ENCODE measurements at places on chromosomes 2 and 18.

GRCh38 chr2:197821550-197822289 lies 17.3 kb downstream of the PLCL1 start:
- no peak for DNase-seq

- no peak for DNase-seq
Measured at GRCh38 chr2:675460-675859, 1.7 kb downstream of the TMEM18 start.

GRCh38 chr2:15142069-15142689 lies 419.0 kb downstream of the NBAS start:
- DNase-seq = no peak

GRCh38 chr2:18830962-18831361 lies 241.6 kb upstream of the NT5C1B start:
- no peak for DNase-seq

GRCh38 chr2:235570966-235571692 lies 77.3 kb downstream of the AGAP1 start:
- DNase-seq = no peak

DNA sequence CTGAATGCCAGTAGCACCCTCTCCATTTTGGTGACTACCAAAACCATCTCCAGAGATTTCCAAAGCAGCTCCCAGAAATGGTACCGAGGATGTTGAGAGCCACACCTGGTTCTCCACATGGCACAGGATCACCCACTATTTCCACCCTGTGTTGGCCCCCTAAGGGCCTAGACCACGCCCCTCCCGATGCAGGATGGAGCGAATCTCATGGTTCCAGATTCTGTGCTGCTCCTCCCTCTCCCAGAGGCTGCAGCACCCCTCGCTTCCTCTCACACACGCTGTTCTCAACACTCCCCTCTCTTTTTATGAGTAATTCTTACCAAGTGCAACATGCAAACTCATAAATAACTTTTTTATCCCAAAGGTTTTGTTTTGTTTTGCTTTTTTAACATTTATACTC lies 571.5 kb downstream of the STK39 start:
- peak; percentile 18 for DNase-seq

GRCh38 chr2:200219309-200220113 lies 87.0 kb upstream of the SPATS2L start:
- no peak for DNase-seq

GRCh38 chr2:134087371-134087921 lies 166.4 kb upstream of the MGAT5 start:
- no peak for DNase-seq

GRCh38 chr2:184945326-184945725 lies 347.0 kb downstream of the ZNF804A start:
- DNase-seq = no peak

GRCh38 chr2:240921311-240921994 lies 15.3 kb downstream of the CROCC2 start:
- peak; percentile 10 for DNase-seq

GRCh38 chr2:229099231-229099630 lies 171.9 kb downstream of the PID1 start:
- no peak for DNase-seq

GRCh38 chr2:159982842-159983785 lies 79.3 kb downstream of the PLA2R1 start:
- DNase-seq = no peak

GRCh38 chr2:170533156-170533555 lies 182.0 kb upstream of the SP5 start:
- no peak for DNase-seq

GRCh38 chr2:47334356-47335136 lies 68.4 kb upstream of the MSH2 start:
- DNase-seq = peak; percentile 41

- DNase-seq = no peak
Measured at GRCh38 chr2:3465844-3466481, 53.4 kb downstream of the ADI1 start.

- peak; percentile 69 for DNase-seq
Measured at GRCh38 chr2:25664183-25664964, 9.0 kb downstream of the DTNB start.

DNA sequence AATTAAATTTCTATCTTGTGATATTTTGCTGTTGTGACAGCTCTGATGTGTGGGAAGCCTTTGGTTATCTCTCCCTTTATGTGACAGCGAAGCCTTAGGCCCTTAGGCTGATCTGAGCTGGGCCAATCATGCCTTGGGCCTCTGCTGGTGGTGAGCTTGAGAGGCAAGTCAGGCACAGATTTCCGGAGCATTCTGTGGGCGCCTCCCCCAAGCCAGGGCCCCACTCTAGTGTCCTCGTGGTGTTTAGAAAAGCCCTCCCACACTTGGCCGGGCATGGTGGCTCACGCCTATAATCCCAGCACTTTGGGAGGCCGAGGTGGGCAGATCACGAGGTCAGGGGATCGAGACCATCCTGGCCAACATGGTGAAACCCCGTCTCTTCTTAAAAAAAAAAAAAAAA lies 239.8 kb downstream of the SH3RF3 start:
- no peak for DNase-seq

DNA sequence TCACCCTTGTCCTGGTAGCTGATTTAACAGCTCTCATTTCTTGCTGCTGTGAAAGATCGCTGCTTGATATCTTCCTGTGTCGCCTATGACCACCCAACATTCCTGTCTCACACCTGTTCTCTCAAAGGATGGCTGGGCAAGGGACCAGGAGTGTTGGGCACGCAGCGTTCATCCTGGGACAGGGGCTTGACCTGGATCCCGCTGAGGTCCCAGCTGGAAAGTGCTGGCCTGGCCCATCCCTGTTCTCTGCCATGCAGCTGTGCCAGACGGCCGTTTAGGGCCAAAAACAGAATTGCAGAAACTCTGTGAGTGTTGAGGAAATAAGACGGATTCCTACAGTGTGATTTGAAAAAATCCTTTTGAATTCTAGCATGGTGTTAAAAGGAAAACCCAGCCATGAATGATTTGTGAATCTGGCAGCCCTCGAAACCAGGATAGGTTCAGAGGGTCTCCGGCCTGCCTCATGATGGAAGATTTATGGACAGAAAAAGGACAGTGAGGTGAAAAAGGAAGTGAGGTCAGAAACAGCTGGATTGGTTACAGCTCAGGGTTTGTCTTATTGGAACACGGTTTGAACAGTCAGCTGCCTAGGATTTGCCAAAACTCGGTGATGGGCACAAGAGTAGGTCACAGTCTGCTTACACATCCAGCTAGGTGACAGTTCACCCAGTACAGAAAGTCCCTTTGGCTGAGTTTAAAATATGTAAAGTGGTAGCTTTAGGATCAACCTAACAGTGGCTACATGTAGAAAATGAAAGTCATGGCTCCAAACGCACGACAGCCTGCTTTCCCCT lies 164.8 kb downstream of the DCDC2C start:
- no peak for DNase-seq

DNA sequence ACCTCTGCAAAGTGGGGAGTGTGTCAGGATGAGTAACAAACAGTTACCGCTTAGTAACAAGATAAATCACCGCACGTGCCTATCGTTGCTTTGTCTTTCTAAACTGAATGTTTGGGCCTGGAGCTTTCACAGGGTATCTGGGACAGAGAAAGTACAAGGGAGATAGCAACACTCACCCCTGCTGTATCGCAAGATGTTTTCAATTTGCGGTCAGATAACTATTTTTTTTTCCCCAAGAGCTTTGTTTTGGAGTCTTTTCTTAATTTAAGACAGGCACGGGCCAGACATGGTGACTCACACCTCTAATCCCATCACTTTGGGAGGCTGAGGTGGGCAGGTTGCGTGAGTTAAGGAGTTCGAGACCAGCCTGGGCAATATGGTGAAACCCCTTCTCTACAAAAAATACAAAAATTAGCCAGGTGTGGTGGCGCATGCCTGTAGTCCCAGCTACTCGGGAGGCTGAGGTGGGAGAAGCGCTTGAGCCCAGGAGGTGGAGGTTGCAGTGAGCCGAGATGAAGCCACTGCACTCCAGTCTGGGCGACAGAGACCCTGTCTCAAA lies 146.6 kb downstream of the GBX2 start:
- no peak for DNase-seq

DNA sequence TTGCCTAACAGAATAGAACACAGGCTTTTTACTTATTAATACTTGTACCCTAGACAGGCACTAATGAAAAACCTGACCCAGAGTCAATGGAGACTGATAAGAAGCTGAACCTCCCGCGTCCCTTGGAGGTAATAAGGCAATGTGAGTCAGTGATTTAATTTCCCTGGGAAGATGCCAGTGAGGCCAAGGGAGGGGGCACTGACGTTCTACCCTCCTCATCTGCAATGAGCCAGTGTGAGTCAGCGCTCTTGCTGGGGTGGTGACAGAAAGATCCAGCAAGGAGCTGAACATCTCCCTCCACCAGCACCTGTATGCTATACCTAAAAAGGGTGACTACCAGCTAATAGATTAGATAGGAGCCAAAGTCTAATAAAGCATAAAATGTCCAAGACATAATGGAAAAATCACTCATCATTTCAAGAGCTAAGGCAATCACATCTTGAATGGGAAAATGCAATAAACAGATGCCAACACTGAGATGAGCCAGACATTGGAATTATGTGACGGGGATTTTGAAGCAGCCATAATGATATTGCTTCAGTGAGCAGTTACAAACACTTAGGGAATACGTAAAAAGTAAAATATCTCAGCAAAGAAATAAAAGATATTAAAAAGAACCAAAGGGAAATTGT lies 116.9 kb downstream of the TPGS2 start:
- no peak for DNase-seq

- DNase-seq = no peak
Measured at GRCh38 chr2:40957508-40957907, 505.6 kb upstream of the SLC8A1 start.

- no peak for DNase-seq
Measured at GRCh38 chr2:143489145-143489544, 359.9 kb downstream of the ARHGAP15 start.

- no peak for DNase-seq
Measured at GRCh38 chr2:21279525-21279924, 155.8 kb downstream of the TDRD15 start.

DNA sequence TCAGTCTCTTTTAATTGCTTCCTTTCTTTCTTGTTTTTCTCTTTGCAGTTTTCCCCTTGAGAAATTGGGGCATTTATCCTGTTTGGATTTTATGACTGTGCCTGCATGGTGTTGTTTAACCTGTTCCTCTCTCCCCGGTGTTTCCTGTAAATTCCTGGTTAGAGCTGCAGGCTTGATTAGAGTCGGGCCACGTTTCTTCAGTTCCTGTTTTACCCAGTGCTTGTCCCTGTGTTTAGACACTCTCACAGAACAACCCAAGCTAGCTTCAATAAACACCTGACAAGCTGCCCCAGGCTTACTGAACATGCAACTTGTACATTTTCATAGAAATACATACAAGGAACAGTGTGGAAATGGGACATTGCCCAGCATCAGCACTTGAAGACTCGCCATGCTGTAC lies 53.9 kb downstream of the NGEF start:
- DNase-seq = no peak

DNA sequence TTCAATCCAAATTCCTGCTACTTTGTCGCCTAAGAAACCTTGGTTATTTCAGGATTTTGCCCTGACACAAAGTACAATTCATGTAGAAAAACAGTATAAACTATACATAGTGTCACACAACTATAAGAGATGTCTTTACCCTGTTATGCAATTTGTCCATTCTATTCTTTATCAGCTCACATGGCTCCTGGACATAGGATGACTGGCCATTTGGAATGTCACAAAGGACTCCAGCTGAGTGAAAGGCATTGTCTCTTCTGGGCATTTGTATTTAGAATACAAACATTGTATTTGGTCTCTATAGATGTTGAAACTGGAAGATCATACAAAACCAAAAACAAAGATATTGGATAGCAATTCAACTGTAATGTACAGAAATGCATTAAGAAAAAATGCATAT lies 944.6 kb upstream of the LRRTM1 start:
- DNase-seq = no peak

GRCh38 chr2:131030478-131030971 lies 62.7 kb downstream of the FAM168B start:
- no peak for DNase-seq

GRCh38 chr18:6397931-6398566 lies 16.7 kb downstream of the L3MBTL4 start:
- no peak for DNase-seq

- DNase-seq = no peak
Measured at GRCh38 chr18:64234321-64234720, 85.4 kb upstream of the LINC00305 start.

GRCh38 chr2:179017773-179018357 lies 32.1 kb downstream of the CCDC141 start:
- DNase-seq = no peak

GRCh38 chr2:9807056-9807455 lies 36.2 kb upstream of the TAF1B start:
- DNase-seq = no peak

- DNase-seq = peak; percentile 30
Measured at GRCh38 chr2:98518101-98518500, 73.4 kb downstream of the INPP4A start.

DNA sequence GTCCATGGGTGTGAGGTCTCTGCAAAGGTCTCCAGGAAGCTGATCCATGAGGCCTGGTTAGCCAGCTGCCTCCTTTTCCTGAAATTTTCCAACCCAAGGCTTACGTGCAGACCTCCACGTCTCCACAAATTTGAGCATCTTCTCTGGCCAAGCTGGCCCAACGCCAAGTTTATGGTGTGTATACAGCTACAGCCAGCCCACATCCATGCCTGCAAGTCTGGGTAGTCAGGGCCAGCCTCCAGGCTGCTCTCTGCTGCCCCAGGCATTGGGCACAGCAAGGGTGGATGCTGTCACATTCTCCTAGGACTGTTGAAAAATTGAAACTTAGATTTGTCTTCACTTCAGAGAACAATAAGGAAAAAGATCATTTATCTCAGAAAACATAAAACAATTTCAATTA lies 525.5 kb upstream of the CHAC2 start:
- no peak for DNase-seq

DNA sequence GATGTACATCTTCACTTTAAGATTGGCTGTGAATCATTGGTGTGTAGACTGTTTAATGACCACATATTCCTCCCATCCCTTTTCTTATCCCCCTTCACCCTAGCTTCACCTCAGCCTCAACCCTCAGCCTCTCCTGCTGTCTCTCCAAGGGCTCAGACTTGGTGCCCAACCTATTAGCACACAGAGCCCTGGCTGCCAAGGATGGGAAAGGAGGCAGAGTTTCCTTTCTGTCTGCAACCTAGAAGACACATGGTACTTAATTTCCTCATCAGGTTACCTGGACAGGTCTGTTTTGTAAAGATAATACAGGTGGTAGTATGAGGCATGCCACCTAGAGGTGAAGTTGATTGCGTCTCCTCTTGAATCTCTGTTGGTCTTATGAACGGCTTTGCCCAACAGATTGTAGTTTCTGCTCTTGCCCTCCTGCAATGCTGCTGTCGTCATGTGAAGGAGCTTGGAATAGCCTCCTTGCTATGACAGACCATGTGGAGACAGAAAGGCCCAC lies 44.5 kb upstream of the RMND5A start:
- DNase-seq = no peak

DNA sequence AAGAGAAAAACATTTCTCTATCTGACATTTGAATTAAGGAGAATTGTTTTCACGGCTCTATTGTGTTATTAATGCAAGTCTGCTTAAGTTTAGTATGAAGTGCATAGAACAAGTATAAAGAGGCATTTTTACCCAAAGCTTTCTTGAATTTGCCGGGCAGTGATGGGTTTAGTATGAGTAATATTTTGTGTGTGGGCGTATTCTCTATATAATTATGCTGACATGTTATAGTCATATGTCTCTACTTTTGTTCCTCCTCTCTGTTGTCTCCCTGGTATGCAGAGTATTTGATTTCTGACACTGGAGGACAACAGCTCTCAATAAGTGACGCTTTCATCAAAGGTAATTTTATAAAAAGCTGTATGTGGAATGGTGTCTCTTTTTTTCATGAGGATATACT lies 45.9 kb downstream of the PIKFYVE start:
- DNase-seq = no peak
